SJCRH30 (cell line): ENCODE measurements at places on chromosomes 5 and 9. TPM values are rescaled to one million over a fixed set of nuclear protein-coding genes. Genes with fewer than 3 reads are reported as not detected.

LCN1 gene
- not detected in 2 replicates for total RNA-seq

POU5F2 gene
- 0.41 and 0.91 TPM in 2 replicates for total RNA-seq

CSF1R gene
- 0.06 and 0.13 TPM in 2 replicates for total RNA-seq

- H3K36me3 ChIP-seq: no peaks in the 10 kb centered on the region
- H3K4me1 ChIP-seq: peaks cover 29% of the 10 kb centered on the region
- no peak overlapping the region for H3K4me3 ChIP-seq
- H3K27ac ChIP-seq: no peak overlapping the region
- no peak for DNase-seq
- H3K27me3 ChIP-seq: no peaks in the 10 kb centered on the region
These were observed 51.2 kb downstream of the CXXC5 start for GRCh38 chr5:139699351-139699750.

GAPT gene
- not detected in 2 replicates for total RNA-seq

SPATA31E1 gene
- total RNA-seq: not detected in 2 replicates

IRF1 gene
- 13.9 and 14.1 TPM in 2 replicates for total RNA-seq

DNA sequence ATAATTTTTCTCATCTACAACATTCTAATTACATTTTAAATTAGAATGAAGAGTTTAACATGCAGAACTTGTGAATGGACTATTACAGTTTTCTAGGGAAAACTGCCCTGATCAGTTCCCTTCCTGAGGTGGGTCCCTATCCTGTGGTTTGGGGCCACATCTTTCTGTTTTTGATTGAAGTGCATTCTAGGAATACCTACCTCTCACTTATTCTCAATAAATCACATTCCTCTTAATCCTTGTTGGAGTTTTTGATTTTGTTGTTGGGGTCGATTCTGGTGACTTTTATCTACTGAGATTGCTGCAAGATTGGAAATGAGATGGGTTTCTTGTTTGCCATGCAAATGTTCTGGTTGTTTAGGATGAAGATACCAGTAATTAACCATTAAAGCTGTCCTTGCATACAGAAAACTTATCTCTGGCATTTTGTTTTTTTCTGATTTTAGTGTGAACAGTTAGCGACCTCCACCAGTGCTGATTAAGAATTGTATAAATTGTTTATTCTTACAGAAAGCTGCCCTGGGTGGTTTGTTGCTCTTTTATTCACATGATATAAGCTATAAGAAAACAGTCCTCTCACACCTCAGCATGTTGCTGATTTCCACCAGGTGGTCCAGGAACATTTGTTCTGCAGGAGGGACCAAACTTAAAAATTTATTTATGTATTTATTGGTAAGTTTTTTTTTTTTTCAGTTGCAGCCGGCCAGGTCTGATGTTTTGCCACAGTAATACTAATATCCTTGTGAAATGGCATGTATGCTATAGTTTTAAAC lies 269.9 kb downstream of the FANCC start:
- no peaks in the 10 kb centered on the region for H3K27me3 ChIP-seq
- peaks cover 17% of the 10 kb centered on the region for H3K36me3 ChIP-seq
- H3K4me3 ChIP-seq: peak overlapping the region; percentile 62
- no peak for DNase-seq
- no peak overlapping the region for H3K27ac ChIP-seq

GRCh38 chr9:133273098-133273497 lies 1.9 kb downstream of the ABO start:
- DNase-seq: no peak
- H3K27ac ChIP-seq: no peak overlapping the region
- peaks cover 11% of the 10 kb centered on the region; the same call in 1 of the 2 replicates for H3K27me3 ChIP-seq
- H3K4me3 ChIP-seq: no peak overlapping the region
- H3K36me3 ChIP-seq: no peaks in the 10 kb centered on the region
- no peaks in the 10 kb centered on the region for H3K4me1 ChIP-seq
